ENCODE measurements at places on chromosomes 4 and X.

GRCh38 chr4:151657896-151658295, 102.9 kb downstream of the GATB start:
- no peak for DNase-seq

GRCh38 chr4:111641813-111642579, 503.3 kb upstream of the FAM241A start:
- peak; percentile 87 for DNase-seq

DNA sequence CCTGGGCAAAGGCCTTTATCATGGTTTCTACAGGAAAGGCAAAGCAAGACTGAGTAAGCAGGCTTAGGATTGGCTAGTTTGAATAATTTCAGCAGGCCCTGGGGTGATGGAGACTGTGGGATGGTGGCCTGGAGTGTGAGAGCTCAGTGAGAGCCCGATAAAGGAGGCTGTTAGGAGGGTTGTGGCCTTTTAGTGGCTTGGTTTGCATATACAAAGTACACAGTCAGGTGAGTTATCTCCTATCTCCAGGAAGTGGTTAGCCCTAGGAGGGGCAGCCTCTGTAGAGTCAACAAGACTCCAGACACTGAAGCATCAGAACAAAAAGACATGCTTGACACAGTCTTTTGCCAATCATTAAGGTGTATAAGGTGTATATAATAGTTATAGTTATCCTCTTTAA, 157.2 kb downstream of the CFAP299 start:
- no peak for DNase-seq

- no peak for DNase-seq
These were observed 54.7 kb downstream of the OTC start for GRCh38 chrX:38407126-38407525.

DNA sequence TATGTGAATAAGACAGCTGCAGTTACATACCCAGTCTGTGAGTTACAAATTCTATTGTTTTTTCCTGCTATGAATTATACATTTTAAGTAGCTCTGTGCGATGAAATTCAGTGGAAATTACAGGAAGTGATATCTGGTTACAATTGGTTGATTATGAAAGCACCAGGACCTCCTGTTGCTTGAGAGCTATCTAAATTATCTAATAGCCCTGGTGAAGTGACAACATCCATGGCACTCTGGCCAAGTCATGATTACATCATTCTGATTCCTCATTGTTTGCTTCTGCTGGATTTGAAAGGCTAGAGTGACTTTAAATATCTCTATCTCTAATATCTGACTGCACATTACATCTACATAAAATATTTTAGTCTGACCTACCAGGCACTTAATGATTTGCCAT, 515.0 kb downstream of the CFAP47 start:
- no peak for DNase-seq

GRCh38 chr4:8201321-8201781, 2.3 kb downstream of the SH3TC1 start:
- peak; percentile 74 for DNase-seq

GRCh38 chrX:12159799-12160198, 21.5 kb downstream of the FRMPD4 start:
- no peak for DNase-seq

- DNase-seq = peak; percentile 27
These were observed 57.2 kb downstream of the RUFY3 start for GRCh38 chr4:70778888-70779422.
